ENCODE measurements at places on chromosomes 1 and 21.

DNA sequence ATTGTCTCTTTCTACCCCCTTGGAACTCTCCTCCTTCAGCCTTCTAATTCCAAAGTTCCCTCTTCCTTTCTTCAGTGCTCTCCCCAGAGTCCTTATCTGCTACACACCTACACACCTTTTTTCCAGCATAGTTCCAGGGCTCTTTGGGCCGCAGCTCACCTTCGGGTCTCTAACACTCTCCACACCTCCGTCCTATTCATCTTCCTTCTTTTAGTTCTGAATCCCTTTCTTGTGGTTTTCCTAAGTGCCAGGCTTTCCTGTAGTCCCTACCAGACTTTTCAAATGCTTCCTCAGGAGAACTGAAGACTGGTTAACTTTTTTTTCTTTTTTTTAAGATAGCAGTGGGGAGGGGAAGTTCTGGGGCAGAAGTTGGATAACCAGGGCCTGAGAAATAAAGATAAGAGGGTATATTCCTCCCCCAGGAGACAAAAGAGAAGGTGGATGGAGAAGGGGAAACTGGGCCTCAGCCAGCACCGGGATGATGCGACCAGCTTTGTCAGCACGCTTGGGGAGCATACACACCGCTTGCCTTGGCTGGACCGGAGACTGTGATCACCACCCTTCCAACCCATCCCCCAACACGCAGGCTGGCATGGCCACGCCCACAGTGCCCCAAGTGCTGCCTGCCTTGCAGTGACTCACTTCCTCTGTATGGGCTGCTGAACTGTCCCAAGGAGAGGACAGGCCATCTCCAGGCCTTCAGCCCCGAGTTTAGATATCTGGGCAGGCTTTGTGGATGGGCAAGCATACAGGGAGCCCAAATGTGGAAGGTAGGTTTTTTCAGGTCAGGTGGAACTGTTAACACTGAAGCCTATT is 2.5 kb upstream of the CERS2 start:
- peak; percentile 85 for DNase-seq

GRCh38 chr1:10497109-10497508 is 22.4 kb downstream of the PEX14 start:
- no peak for DNase-seq

DNA sequence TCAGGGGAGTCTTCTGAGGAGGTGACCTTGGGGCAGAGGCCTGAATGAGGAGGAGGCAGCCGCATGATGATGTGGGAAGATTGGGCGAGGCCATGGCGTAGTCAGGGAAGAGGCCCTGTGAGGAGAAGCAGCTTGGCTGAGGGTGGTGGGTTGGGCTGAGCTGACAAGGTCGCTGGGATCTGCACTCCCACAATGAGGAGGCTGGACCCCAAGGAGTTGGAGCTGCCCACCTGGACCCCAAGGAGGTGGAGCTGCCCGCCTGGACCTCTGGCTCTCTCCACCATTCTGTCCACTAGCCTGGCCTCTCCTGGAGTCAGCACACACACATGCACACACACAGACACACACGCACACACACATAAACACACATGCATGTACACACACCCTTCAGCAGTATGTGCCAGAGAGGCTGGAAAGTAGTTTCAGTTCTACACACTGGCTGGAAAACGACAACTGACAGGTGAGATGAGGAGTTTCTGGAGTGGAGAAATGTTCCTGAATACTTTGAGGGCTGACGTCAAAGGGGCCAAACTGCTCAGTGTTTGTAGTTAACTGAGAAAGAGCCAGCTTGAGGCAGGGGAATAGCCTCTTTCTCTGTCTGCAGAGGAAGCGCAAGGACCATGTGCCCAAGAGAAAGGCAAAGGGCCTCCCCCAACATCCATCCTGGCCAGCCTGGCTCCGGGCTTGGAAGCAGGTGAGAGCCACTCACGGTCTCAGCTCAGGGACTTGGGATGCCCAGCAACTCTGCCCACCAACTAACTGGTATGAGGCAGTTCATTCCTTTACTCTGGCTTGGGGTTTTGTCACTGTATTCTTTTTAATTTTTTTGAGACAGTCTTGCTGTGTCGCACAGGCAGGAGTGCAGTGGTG is 7.1 kb downstream of the SMPDL3B start:
- DNase-seq = no peak

- DNase-seq = no peak
These were observed 335.7 kb upstream of the NCAM2 start for GRCh38 chr21:20662514-20662913.

GRCh38 chr1:59354709-59355337 is 57.9 kb downstream of the FGGY start:
- DNase-seq = no peak

GRCh38 chr1:24714859-24715520 is 30.3 kb upstream of the CLIC4 start:
- DNase-seq = no peak

DNA sequence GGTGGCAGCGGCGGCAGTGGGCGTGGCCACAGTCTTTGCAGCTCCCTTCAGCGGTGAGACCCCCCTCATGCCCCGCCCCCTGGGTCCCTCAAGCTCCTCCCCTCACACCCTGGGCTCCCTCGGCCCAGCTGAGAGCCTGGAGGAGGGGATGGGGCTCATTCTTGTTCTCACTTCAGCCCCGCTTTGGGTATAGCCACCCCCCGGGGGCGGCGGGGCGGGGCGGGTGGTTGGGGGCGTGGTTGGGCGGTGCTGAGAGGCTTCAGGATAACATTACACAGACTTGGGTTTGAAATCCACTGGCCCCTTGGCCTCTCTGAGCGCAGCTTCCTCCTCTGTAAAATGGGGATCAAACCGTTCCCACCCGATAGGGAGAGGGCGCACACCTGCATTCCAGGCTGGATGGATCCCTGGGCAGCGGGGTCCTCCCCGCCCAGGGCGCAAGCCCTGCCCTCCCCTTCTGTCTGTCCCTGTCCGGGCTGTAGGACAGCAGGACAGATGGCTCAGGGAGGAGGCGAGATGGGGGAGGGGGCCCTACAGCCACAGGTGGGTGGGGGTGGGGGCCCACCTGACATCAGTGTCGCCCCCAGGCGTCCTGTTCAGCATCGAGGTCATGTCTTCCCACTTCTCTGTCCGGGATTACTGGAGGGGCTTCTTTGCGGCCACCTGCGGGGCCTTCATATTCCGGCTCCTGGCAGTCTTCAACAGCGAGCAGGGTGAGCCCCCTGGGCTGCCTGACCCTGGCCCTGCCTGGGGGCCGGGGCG is 5.1 kb downstream of the CLCNKA start:
- DNase-seq = peak; percentile 77

- no peak for DNase-seq
These were observed 641.2 kb downstream of the PTPRC start for GRCh38 chr1:199279872-199280645.

DNA sequence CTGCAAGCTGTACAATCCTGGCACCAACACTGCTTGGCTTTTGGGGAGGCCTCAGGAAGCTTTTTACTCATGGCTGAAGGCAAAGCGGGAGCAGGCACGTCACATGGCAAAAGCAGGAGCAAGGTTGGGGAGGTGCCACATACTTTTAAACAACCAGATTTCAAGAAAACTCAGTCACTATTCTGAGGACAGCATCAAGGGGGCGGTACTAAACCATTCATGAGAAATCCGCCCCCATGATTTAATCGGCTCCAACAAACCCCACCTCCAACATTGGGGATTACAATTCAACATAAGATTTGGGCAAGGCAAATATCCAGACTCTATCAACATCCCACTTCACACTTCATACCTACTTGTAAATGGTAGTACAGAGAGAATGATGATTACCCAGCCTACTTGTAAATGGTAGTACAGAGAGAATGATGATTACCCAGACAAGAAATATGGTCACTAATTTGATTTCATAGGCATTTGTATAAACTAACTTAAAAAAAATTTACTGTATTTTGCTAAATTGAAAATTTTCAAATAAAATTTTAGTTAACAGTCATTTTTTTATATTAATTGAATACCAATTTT is 24.9 kb downstream of the ATP5PF start:
- DNase-seq = no peak

- DNase-seq = peak; percentile 44
These were observed 33.1 kb downstream of the MAN1C1 start for GRCh38 chr1:25649505-25650288.

Measured in activated CD8-positive, alpha-beta memory T cell treated with anti-CD3 and anti-CD28 coated beads for 24 hours (primary cell).